Stimulated activated CD4-positive, alpha-beta T cell treated with anti-CD3 and anti-CD28 coated beads, Interleukin-12 subunit alpha, Interleukin-12 subunit beta, amount 100 ng/mL, for 48 hours (primary cell): ENCODE measurements at places on chromosomes 4 and X.
A peak's percentile ranks its signal among the peaks of the same experiment; 100 is the strongest.

DNA sequence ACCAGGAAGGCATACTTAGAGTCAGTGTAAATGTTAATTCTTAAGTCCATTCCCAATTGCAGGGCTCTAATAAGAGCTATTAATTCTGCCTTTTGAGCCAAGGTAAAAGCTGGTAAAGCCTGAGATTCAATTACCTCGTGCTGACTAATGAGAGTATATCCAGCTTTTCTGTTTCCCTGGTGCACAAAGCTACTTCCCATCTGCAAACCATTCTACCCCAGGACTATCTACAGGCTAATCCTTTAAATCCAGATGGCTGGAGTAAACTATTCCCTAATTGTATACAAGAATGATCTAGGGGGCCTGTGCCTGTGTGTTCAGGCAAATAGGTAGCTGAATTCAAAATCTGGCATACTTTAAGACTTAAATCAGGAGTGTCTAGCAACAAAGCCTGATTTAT is 365.0 kb downstream of the GPM6A start:
- no peak for DNase-seq

DNA sequence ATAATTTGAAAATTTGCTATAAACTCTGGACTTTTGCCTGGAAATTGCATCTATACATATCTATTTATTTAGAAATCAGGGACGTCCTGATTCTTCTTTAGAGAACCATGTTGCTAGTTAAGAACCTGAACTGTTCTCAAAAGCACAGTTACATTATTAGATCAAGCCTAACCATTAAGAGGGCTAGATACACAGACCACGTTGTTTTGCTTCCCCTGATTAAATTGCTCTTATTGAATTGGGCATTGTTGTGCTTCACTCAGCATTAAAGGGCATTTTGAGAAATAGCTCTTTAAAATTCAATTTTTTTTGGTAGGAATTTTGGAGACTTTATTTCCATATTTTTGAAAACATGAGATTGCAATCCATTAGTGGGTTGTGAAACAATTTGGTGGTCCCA is 44.4 kb downstream of the FIP1L1 start:
- no peak for DNase-seq

GRCh38 chr4:127400276-127400675 is 232.5 kb upstream of the INTU start:
- DNase-seq, result no peak

DNA sequence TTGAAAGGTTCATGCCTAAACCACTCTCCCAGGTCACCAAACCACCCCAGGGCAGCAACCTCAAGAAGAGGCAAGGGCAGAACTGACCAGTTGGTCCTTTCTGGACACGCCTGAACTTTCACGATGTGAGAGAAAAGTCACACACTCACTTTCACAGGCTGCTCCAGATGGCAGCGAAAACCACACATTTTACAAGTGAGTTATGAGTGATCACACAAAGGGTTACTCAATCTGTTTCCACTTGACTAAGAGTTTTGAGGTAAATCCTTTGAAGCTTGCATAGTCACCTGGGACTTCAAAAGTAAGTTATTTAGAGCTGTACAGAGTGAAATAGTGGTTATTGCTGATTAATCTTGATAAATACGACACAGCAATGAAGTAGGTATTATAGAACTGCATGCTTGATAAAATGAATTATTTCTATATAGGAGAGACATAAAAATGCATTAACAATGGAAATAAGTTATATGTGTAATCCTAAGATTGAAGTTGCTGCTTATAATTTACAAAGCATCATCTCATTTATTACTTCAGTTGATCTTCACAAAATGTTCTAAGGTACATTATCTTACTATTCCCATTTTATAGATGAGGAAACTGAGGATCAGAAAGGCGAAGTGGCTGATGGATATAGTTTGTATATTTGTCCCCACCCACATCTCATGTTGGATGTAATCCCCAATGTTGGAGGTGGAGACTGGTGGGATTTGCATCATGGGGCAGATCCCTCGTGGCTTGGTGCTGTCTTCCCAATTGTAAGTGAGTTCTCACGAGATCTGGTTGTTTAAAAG is 103.0 kb upstream of the KLF3 start:
- peak; percentile 3 for DNase-seq

DNA sequence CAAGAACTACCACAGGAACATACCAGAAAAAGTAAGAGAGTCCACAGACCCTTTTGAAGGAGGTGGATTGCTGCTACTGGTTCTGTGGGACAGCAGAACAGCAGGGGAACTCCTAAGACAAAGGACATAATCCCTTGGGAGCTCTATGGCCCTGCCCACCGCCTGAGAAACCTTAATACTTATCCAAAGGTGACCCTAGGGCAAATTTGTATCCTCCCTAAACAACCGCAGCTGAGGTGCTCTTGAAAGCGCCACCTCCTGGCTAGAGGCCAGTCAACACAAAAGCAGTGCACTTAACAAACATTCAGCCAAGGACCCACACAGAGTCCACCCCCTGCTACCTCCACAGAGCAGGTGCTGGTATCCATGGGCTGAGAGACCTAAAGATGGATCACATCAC is 136.8 kb downstream of the ADAM29 start:
- DNase-seq, result no peak

GRCh38 chr4:79083406-79084010 is 144.3 kb upstream of the PAQR3 start:
- no peak for DNase-seq

- DNase-seq, result no peak
Observed at GRCh38 chr4:76550966-76551780, 116.1 kb downstream of the SHROOM3 start.

DNA sequence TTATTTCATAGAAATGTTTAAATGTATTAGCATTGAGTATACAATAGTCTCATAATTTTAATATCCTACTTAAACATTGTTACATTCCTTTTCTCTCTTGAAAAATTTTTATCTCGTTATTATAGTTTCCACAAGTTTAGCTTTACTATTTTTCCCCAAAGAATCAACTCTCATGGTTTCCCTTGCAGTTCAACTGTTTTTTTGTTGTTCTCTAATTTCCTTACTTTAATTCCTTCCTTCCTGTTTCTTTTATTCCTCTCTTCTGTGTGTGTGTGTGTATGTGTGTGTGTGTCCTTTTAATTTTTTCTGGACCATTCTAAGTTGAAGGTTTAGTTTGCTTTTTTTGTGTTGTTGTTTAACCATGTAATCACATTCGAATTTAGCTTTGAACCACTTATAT is 171.1 kb downstream of the GASK1B start:
- no peak for DNase-seq

GRCh38 chrX:153974003-153974725 is 1.6 kb downstream of the TMEM187 start:
- DNase-seq, result no peak

DNA sequence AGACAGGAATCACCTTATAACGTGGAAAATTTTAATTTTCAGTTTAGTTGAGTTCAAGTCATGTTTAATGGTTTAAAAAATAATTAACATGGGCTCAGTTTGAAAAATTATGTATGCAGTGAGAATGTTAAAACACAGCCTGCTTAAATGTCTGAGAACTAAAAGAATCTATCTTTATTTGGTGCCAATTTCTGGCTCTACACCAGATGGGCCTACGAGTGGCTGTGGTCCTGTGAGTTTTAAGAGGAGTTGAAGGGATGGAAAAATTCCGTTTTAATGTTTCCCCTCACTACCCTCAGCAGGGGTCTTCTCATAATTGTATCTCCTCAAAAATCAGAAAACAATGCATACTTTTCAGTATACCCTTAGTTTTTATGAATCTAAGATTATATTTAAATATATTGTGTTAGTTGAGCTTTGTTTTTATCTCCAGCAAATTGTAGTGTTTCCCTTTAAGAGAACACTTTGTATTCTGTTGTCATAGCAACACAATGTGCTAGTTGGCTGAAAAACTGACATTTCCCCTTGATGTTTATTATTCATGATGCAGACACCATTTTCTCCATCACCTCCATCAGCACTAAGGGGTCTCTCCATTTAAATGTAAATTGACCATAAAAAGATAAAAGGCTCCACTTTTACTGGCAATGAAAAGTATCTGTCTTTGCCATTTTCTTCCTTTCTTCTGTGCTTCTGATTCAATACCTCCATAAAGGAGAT is 393.5 kb upstream of the GRIA3 start:
- DNase-seq, result no peak

GRCh38 chr4:72365016-72365415 is 204.0 kb downstream of the ADAMTS3 start:
- DNase-seq, result no peak

GRCh38 chr4:12359420-12359819 is 930.7 kb upstream of the HS3ST1 start:
- DNase-seq, result no peak

DNA sequence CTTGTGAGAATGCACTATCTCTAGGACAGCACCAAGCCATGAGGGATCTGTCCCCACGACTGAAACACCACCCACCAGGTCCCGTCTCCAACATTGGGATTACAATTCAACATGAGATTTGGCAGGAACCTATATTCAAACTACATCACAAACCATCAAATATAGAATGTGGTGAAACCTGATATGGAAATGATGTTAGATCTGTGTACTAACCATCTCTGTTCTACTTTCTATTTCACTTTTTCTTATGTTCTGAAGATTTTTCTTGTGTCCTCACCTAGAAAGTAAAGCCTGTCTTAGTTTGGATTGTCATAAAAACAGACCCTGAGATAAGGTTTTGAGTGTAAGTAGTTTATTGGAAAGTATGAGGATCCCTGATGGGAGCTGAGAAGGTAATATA is 37.8 kb upstream of the TACR3 start:
- no peak for DNase-seq

DNA sequence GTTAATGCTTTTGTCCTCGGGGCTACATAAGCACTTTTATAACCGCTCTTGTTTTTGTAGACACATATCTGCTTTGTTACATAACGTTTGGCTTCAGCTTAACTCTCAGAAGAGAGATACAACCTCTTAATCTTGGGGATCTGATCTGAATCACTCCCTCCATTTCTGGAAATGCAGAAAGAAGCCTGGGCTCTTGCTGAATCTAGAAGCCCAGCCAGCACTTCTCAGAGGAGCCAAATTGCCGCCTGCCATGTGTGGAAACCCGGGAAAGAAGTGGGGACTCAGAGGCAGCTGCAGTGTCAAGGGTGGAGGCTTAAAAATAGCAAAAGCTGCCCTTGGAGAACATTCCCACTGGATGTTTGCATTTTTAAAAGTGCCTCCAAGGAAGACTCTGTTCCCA is 69.3 kb upstream of the LDB2 start:
- no peak for DNase-seq

DNA sequence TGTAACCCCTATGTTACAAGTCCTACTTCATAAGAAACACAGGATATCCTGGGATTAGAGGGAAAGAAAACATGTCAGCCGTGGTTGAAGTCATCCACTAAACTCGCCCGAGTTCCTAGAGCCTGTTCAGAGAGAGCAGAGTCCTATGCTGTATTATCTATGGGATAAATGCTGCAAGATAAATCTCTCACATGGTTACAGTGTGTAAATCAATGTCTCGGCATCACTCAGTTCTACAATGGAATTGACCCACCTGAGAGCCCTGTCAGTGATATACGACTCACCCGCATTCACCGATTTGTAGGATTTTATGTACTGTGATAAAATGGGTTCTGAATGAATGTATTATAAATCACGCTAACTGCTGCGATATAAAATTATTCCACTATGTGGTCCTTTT is 127.8 kb upstream of the ANXA3 start:
- no peak for DNase-seq

DNA sequence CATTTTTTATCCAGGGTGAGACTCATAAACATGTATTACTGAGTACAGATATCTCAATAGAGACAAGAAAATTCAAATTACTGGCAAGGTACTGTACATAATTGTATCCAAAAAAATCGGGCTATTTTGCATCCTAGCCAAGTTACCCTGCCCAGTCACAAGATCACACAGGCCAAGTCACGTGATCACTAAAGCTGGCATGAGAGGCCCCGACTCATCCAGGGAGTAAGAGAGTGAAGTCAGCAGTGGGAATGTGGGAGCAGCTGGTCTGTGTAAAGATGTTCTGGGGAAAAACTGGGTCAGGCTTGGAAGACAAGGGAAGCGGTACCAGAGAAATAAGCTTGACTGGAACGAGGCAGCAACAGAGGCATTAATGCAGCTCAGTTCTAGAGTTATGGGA is 119.3 kb upstream of the STS start:
- DNase-seq, result no peak

GRCh38 chrX:118734909-118735308 is 7.5 kb downstream of the IL13RA1 start:
- no peak for DNase-seq

GRCh38 chrX:110257889-110258288 is 60.0 kb downstream of the AMMECR1 start:
- DNase-seq, result no peak

- DNase-seq, result no peak
Observed at GRCh38 chr4:3416821-3417221, 24.9 kb upstream of the HGFAC start.

- peak; percentile 11 for DNase-seq
Observed at GRCh38 chr4:87093443-87094123, 126.8 kb downstream of the KLHL8 start.

DNA sequence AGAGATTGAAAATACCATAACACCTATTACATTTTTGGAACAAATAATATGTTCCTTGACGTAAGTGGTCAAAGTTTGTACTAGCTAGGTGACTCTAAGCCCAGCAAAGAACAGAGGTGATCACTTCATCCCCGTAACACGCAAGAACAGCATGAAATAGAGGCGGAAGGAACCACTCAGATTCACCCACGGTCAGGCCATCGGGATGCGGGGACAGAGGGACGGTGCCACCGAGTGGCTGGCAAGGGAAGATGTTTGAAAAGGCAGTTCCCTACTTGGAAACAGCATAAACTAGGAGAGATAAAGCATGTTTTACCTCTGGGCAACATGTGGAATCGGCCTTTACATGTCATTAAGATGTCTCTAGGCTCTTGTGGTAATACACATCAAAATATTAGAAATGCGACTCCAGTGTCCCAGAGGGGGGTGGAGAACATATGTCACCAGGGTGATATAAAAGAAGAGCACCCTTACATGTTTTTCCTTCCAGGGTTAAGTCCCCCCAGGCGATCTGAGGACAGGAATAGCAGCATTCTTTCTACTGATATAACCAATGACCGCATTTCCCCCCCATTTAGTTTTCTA is 84.0 kb downstream of the PHKA2 start:
- no peak for DNase-seq

GRCh38 chrX:113384628-113385027 is 544.0 kb upstream of the AMOT start:
- DNase-seq, result no peak

DNA sequence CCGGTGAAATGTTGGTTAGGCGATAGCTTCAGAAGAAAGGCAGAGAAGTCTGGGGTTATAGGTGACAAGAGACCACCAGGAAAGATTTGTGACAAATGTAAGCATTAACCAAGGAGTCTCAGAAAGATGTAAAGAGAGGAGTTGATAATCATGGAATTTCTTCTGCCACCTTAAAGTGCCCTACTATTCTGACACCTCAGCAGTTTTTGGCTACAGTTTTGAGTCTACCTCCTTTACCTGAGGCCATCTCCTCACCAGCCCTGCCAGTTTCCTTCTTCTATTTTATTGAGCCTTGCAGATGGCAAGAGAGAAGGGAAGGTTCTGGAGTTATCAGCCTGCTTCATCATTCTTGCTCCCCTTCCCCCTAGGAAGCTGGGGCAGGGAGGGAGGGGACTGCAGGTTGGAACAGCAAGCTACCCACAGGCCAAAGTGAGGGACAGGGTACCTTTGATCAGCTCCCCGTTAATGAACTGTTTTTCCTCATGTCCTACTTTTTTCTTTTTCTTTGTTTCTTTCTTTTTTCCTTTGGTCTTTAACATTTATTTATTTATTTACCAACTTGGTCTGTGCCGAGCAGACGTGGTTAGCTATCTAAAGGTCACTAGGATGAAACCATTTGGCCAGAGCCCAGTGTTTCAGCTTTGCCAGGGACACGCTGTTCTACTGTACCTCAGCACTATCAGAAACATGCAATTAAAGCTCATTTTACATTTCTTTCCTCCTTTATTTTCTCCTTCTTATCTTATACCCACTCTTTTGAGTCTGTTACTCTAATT is 438.7 kb upstream of the AR start:
- no peak for DNase-seq
